ENCODE measurements at places on chromosomes 5 and 9.

GRCh38 chr5:174300118-174300940, 254.8 kb downstream of the NSG2 start:
- no peak for DNase-seq

GRCh38 chr5:163889369-163889768, 383.9 kb downstream of the MAT2B start:
- DNase-seq: no peak

- DNase-seq: no peak
These were observed 972.4 kb upstream of the ACO1 start for GRCh38 chr9:31412081-31412480.

DNA sequence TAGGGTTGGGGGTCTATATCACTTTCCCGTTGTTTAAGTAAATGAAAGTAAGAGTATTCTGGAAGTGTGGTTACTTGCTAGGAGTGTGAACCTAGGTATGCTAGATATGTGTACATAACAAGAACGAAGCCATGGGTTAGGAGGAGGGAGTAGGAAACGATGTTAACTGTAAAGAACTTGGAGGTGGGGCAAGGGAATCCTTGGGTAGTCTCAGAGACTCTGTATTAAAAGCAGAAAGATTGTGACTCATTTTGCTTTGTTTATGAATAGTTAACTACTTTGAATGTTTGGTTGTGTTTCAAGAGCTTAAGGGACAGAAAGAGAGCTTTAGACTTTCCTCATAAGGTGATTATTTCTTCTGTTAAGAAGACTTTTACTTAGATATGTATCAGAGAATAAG, 59.9 kb downstream of the TMEM252 start:
- DNase-seq: no peak

DNA sequence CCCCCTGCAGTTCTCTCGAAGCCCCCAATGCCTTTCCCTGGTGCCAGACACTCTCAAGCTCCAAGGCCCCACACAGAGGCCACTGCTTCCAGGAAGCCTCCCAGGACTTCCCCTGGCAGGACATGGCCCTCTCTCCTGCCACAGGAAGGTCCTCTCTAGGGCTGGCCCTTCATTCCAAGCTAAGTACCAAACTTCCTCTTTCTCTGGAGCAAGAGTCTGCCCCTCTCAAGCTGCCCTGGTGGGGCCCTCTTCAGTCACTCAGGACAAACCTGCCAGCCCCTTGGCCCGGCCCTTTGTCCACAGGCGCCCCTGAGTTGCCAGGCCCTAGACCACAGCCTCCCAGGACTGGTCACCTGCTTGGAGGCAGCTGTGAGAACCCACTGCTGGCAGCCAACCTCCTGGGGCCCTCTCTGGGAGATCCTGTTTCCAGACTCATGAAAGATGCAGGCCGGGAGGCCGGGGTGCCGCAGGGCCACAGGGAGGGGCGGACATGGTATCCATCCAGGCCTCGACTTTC, 6.6 kb downstream of the NINJ1 start:
- DNase-seq: no peak

- no peak for DNase-seq
These were observed 106.2 kb upstream of the LMX1B start for GRCh38 chr9:126507318-126508109.

GRCh38 chr5:98750693-98751092, 22.8 kb upstream of the RGMB start:
- DNase-seq: no peak

GRCh38 chr5:138930371-138931097, 55.4 kb upstream of the LRRTM2 start:
- no peak for DNase-seq

DNA sequence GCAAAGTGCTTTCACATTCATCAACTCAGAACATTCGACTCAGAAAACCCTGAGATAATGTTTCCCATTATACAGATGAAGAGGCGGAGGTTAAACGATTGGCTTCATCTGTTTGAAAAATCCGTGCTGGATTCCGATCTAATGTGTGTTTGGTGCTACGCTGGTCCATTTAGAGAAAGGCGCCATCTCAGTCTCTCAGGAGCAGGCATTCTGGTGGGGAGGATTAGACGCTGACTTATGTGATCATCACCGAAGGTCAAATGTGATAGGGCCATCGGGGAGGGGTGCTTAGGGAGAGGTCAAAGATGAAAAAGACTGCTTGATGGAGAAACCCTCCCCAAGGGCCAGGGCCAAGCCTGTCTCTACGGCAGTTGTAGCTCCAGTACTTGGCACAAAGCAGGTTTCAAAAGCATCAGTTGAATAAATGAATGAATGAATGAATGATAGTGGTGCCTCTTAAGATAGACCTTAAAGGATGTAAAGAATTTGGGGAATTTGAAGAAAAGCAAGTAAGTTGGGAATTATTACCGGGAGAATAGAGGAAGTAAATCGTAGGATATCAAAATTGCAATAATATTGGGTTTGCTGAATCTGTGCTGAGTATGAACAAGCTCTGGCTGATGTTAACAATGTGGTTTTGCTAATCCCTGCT, 160.6 kb upstream of the SHB start:
- no peak for DNase-seq

GRCh38 chr5:98503616-98504015, 269.8 kb upstream of the RGMB start:
- DNase-seq: no peak

DNA sequence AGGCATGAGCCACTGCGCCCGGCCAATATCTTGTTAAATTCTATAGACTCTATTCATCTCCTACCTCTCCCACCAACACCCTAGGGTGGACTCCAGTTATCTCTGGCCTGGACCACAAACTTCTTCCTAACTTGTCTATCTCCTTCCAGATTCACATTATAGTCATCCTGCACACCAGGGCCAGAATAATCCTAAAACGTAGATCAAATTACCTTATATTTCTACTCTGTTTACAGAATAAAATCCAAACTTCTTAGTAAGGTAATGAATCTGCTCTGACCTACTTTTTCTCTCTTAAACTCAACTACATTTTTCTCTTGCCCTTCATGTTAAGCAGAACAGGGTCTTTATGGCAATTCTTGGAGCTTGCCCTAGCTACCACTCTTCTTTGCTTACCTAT, 6.9 kb downstream of the ELL2 start:
- DNase-seq: no peak

DNA sequence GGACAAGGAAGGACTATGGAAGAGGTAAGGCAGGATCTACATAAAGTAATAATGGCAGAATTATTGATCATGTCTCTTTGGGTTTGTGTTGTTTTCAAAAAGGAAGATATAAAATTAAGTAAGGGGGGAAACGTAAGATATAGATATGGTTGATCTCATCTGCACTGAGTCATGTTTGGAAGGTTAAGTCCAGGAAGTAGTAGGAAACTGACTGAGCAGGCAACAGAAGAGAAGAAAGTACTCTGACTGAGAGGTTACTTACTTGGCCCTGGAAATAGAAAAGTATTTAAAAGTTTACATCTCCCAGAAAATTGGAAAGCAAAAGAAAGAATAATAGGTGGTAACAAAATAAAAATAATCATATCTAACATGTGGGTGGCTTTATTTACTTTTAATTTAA, 405.3 kb upstream of the RGMB start:
- DNase-seq: no peak

GRCh38 chr5:138536215-138536614, 6.8 kb downstream of the ETF1 start:
- no peak for DNase-seq

GRCh38 chr9:12091865-12092527, 601.2 kb upstream of the TYRP1 start:
- no peak for DNase-seq

DNA sequence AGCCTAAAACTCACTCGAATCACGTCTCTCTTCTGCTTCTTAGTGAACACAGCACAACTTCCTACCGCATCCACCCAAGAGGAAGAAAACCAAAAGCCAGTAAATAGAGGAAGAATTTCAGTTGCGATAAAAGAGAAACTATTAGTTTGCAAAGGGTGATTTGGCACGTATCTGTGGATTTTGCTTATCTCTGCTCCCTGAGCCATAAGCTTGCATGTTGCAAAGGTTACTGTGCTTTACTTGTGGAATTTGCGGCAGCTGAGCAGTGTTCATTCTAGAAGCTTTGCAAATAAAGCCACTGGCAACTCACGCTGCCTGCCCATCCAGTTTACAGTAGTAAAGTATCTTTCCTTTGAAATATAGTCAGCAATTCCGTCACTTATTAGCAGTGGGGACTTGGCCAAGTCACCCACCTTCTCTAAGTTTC, 149.0 kb upstream of the PCA3 start:
- no peak for DNase-seq

DNA sequence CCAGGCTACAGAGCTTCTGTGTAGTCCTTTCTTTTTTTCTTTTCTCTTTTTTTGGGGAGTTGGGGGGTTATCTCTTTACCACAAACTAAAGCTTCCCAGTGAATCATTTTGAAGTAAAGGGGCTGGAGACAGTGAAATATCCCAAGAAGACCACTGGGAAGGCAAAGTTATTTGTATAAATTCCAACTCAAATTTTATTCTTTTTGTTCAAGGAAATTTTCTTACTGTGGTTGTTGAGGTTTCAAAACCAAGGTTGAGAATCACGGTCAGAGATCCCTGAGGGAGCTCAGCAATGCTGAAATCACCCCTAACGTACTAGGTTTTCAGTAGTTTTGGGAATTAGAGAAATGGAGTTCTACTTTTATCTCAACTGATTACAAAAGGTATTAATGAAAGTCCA, 175.7 kb downstream of the ARHGEF28 start:
- no peak for DNase-seq

DNA sequence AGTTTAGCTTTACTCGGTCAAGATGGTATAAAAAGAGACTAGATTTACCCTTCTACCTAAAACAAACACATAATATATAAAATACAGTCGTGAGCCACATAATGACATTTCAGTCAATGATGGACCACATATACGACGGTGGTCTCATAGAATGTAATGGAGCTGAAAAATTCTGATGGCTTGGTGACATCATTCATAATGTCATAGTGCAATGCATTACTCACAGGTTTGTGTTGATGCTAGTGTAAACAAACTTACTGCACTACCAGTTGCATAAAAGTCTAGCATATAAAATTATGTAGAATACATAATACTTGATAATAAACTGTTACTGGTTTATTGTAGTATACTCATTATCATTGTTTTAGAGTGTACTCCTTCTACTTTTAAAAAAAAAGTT, 115.9 kb upstream of the GDNF start:
- DNase-seq: no peak

DNA sequence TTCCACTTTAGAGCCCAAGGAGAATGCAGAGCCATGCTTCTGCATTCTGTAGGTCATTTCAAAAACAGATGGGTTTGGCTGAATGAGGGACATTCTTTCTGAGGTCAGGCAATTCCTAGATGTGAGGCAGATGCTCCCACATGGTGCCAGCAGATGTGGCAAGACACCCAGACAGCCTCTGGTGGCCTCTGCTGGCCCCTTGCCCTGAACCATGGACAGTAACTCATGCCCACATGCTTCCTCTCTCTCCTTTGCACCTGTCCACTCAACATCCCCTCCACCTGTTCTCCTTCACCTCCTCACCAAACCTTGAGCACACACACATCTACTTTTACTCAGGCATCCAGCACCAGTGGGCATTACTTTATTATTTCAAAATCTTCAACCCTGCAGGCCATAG, 252.3 kb downstream of the DNAH5 start:
- DNase-seq: no peak

DNA sequence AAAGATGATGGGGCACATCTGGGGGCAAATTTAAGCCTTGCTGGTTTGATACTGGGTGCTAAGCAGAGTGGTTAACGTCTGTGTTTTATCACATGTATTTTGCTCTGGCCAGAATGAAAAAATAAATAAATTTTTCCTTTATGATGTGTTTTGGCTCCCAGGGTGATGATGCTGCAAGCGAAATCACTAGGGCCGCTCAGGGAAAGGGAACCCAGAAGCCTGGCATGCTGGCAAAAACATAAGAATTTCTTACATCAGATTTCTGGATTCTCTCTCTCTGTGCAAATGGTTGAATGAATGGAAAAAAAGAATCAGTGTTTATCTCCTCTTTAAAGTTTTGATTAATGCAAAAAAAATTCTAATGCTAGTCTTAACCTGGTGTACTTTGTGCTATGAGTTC, 1975.2 kb upstream of the C9orf72 start:
- DNase-seq: no peak

DNA sequence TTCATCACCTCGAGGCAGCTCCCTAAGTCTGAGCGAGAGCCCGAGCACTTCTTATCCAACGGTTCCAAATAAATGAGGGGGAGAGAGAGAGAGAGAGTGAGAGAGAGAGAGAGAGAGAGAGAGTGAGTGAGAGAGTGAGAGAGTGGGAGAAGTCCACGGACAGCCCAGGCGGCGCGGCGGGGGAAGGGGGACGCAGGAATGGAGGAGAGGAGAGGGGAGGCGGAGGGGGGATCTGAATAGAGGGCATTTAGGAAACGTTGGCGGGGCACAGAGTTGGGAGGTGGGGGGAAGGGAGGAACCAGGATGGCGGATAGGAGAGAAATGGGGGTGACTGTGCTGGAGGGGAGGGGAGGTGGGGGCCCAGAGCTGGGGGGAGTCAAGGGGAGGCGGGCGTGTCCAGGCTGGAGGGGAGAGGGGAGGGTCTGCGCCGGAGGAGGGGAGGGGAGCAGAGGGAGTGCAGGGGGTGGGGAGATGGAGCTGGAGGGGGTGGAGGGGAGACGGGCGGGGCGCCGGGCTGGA, 398 bp upstream of the BASP1 start:
- no peak for DNase-seq

- peak; percentile 4 for DNase-seq
These were observed 269.9 kb upstream of the MSX2 start for GRCh38 chr5:174454464-174454863.

DNA sequence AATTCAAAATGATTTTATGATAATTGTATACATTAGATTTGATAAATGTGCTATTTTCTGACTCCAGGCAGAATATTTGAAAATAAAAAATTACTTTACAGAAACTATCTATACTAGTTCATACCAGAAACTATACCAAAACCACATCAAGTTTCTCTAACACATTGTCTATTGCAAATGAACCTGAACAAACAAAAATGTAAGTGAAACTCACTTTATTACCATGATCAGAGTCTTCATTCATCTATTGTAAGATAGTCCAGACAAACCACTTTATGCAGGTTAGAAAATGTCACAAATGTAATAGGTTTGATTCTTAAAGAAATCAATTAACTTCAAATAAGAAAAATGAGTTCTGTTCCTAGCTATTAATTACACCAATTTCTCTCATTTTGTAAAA, 99.4 kb downstream of the OXCT1 start:
- no peak for DNase-seq

DNA sequence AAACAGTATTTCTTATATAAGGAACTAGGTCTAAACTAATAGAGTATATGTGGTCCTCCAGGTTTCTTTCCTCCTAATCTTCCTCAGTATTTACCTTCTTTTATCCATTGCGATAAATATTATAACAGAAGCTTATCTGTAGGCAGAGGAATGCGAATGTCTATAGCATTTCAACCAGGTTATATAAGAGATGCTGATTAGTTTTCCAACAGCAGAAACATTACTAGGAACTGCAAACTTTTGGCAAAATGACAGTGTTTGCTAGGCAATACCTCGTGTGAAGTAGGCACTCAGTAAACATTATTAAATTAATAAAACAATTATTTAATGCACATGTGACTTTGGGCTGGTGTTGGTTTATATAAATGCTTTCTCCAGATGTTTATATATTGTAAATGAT, 206.5 kb downstream of the GABRB2 start:
- no peak for DNase-seq
